Caudate nucleus (tissue), 63 donors: ENCODE measurements at places on chromosomes 16 and 17.

- no peak for DNase-seq
Observed at GRCh38 chr17:21089933-21090901, 36.5 kb upstream of the DHRS7B start.

DNA sequence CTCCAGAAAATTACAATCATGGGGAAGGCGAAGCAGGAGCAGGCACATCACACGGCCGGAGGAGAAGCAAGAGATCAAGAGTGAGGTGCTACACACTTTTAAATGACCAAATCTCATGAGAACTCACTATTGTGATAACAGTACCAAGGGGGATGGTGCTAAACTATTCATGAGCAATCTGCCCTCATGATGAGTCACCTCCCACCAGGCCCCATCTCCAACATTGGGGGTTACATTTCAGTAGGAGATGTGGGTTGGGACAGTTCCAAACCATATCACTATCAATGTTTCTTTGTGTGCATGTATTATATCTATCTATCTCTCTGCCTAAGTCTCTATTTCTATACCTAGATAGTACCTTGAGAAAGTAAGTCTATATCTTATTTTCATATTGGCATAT is 724.8 kb downstream of the CDH11 start:
- DNase-seq, result no peak

- DNase-seq, result no peak
Observed at GRCh38 chr16:9124908-9125584, 33.6 kb downstream of the HAPSTR1 start.

DNA sequence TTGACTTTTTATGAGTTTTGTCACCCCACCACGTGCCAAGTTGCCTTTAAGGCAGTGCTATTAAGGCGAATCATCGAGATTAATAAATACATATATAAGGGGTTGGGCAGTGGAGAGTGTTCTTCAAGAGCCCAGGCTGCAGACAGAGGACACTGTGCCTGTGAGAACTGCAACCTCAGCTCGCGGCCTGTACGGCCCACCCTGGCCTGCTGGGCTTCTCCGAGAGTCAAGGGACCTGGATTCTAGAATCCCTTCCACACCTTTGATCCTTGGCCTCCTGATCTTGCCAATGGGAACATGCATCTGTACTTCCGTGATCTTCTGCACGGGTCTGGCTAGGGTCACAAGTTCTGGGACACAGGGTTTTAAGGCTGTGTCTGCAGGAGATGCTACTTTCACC is 54.5 kb downstream of the IRX5 start:
- no peak for DNase-seq

GRCh38 chr16:2159175-2159838 is 3.7 kb downstream of the TRAF7 start:
- no peak for DNase-seq

DNA sequence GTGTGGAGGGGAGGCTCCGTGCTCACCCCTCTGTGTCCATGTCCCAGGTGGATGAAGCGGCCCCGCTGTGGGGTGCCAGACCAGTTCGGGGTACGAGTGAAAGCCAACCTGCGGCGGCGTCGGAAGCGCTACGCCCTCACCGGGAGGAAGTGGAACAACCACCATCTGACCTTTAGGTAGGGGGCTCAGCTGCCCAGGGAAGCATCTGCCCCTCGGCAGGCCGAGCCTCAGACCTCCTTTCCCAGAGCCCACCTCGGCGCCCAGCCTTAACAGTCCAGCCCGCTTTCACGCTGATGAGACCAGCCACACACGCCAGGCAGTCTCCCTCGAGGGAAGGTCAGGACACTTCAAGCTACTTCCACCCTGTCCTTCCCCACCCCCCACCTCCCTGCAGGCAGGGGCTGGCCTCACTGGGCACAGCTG is 12.7 kb downstream of the MMP15 start:
- no peak for DNase-seq

DNA sequence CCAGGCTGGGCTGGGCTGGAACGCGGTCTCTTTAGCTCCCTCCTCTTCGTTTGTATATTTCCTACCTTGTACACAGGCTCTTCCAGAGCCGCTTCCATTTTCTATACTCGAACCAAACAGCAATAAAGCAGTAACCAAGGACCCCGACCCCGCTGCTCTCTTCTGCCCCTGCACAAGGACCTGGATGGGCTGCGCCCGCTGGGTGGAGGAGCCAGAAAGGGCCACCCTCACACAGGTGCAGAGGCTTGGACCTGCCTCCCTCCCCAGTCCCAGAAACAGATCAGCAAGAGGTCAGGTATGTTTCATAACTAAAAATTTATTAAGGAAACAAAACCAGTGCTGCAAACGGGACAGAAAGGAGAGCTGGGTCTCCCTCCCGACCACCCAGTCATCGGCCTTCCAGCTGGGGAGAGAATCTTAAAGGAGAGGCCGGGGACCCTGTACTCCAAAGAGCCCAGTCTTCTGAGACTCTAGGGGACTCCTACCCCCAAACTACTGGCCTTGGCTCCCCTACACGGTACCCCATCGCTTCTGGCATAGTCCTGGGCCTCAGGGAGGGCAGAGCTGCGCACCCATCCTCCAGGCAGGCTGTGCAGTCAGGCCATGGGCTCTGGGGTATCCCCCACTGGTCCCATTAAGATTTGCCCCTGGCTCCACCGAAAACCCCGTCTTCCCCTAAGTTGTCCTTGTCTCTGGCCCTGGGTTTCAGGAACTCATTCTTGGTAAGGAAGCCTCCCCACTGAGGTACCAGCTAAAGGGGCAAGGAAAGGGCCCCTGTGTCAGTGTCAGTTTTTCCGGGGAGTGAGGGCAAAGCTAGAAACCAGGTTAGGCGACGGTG is 4.9 kb downstream of the HIC1 start:
- no peak for DNase-seq
